ENCODE measurements at places on chromosomes 16 and 17. TPM values are rescaled to one million over a fixed set of nuclear protein-coding genes. Genes with fewer than 3 reads are reported as not detected.

The NUTF2 gene
- polyA plus RNA-seq: 173 TPM

The AGRP gene
- polyA plus RNA-seq: not detected

The TNP2 gene
- not detected for polyA plus RNA-seq

The NPIPB13 gene
- polyA plus RNA-seq: 0.92 TPM

The PRR35 gene
- polyA plus RNA-seq: not detected

The MYCBPAP gene
- 0.67 TPM for polyA plus RNA-seq

The RAB11FIP4 gene
- 0.02 TPM for polyA plus RNA-seq

The NLK gene
- 16.5 TPM for polyA plus RNA-seq

The USP6 gene
- not detected for polyA plus RNA-seq

The PNMT gene
- polyA plus RNA-seq: not detected

The MFSD6L gene
- not detected for polyA plus RNA-seq

The ANKRD40 gene
- polyA plus RNA-seq: 29.5 TPM

The AANAT gene
- not detected for polyA plus RNA-seq

The FBXW10B gene
- polyA plus RNA-seq: 1.3 TPM

The TBC1D28 gene
- polyA plus RNA-seq: not detected

DNA sequence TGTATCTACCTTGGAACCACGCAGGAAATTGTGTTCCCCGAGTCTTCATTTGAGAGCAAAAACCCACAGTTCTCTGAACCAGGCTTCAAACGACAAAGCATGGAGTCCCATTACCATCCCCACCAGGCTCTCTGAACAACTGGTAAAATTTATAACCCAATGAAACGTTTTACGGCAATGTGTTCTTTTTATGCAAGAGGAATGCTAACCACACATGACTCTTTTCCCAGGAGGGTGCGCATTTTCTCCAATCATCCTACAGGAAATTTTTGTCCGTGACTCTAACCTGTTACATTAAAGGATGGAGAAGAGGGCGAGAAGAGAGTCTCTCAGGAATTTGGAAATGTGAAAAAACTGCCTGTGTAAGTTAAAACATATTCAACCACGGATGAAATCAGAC lies 17.8 kb downstream of the STX8 start:
- no peak for DNase-seq

DNA sequence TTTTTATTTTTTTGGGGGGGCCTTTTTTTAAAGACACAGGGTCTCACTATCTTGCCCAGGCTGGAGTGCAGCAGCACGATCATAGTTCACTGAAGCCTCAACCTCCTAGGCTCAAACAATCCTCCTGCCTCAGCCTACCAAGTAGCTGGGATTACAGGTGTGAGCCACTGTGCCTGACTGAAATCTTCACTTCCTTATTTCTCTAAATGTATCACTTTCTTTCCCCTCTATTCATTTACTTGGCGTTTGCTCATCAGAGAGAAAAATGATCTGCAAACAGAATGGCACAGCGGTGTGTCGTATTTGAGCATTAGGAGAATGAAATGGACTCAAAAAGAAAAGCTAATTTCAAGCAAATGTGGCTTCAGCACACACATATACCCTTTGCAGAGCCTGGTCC lies 44.3 kb upstream of the CDH5 start:
- no peak for DNase-seq

GRCh38 chr17:50949989-50950877 lies 84.1 kb upstream of the TOB1 start:
- peak; percentile 71 for DNase-seq

GRCh38 chr17:4969047-4969550 lies 1.5 kb upstream of the SPAG7 start:
- peak; percentile 83 for DNase-seq

DNA sequence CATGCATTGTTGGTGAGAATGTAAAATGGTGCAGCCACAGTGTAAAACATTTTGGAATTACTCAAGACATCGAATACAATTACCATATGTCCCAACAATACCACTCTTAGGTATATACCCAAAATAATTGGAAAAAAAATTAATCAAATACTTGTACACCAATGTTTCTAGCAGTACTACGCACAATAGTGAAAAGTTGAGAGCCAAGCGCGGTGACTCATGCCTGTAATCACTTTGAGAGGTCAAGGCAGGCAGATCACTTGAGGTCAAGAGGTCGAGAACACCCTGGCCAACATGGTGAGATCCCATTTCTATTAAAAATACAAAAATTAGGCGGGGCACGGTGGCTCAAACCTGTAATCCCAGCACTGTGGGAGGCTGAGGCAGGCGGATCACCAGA lies 3.5 kb upstream of the MEIOC start:
- no peak for DNase-seq

DNA sequence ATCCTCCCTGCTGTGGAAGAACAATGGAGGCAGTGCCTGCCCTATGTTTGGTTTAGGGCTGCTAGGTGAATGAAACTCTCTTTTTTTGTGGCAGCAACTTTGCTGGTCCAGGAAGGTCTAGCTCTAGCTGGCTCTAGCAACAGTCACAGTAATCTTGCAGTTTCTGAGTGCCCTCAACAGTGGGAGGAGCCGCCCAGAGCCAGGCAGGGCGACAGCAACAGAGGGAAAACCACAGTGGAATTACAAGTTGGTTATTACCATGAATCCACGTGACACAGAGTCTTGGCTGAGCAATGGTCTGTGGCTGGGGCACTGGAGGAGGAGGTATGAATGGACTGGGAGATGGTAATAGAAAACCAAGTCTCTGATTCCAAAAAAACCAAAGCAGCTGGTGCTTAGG lies 10.3 kb downstream of the HSPB9 start:
- DNase-seq: peak; percentile 64

DNA sequence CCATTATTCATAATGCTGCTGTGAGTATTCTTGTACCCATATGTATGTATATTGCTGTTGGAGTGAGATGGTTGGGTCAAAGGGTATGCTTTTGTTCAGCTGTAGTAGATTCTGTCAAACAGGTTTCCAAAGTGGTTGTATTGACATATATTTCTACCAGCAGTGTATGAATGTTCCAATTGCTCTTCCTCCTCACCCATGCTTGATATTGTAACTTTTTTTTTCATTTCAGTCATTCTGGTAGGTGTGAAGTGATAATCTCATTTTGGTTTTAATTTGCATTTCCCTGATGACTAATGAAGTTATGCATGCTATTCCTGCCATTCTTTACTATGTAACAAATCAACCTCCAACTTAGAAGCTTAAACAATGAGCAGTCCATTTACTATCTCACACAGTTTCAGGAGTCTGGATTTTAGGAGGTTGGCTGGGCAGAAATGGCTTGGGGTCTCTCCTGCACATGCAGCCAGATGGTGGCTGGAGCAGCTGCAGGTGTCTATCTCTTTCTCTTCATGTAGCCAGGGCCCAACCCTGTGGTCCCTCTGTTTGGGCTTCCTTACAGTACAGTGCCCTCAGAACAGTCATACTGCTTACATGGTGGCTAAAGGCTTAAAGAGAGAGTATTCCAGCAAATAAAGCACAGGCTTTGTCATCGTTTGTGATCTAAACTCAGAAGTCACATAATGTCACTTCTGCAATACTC lies 21.2 kb downstream of the ERAL1 start:
- no peak for DNase-seq

DNA sequence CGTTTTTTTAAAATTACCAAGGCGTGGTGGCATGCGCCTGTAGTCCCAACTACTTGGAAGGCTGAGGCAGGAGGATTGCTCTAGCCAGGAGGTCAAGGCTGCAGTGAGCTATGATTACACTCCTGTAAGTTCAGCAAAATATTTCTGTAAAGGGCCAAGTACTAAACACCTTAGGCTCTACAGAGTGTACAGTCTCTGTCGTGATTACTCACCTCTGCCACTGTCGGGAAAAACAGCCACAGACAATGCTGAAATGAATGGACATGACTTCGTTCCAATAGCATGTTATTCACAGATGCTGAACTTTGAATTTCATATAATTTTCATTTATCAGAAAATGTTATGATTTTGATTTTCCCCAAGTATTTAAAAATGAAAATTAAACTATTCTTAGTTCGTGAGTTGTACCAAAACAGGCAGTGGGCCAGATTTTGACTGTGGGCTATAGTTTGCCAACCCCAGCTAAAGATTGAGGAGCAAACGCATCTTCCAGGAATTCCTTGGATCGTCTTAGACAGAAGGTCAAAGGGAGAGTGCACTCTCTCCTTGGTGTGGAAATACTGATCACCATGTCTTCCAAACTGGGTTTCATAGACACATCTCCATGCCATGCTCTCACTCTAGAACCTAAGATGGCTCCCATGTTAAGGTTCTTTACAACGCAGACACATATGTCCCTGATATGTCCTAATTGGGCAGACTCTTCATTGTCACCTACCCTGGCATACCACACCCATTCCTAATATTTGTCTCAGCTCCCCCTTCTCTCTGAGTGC lies 89.5 kb downstream of the MARF1 start:
- DNase-seq: no peak

GRCh38 chr16:5490499-5490898 lies 392.9 kb upstream of the EEF2KMT start:
- no peak for DNase-seq

DNA sequence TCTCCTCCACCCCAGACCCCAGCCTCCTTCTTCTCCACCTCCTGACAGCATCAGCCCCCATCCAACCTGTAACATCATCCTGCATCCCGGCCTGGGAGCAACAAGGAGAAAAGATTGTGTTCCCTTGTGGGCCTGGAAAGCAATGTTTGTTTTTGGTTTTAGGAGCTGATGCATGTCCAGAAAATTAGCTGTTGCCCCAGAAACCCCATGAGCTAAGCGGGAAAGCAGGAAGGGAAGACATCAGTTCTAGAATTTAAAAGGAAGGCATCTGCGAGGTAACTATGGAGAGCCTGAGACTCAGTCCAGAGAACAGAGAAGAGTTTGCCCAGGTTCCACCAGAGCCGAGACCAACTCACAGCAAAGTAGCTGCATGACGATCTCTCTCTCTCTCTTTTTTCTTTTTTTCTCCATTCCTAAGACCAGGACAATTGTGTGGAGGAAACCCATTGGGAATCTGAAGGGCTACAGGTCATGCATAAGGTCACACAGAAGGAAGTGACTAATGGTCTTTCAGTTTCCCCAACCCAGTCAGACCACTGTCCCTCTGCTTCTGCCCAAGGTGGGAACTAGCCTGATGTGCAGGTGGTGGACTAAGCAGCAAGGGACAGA lies 124.4 kb downstream of the SLC39A11 start:
- DNase-seq: no peak

- DNase-seq: peak; percentile 7
These were observed 62.1 kb downstream of the RMI2 start for GRCh38 chr16:11407047-11407982.

GRCh38 chr16:80720804-80721371 lies 83.5 kb downstream of the CDYL2 start:
- no peak for DNase-seq

DNA sequence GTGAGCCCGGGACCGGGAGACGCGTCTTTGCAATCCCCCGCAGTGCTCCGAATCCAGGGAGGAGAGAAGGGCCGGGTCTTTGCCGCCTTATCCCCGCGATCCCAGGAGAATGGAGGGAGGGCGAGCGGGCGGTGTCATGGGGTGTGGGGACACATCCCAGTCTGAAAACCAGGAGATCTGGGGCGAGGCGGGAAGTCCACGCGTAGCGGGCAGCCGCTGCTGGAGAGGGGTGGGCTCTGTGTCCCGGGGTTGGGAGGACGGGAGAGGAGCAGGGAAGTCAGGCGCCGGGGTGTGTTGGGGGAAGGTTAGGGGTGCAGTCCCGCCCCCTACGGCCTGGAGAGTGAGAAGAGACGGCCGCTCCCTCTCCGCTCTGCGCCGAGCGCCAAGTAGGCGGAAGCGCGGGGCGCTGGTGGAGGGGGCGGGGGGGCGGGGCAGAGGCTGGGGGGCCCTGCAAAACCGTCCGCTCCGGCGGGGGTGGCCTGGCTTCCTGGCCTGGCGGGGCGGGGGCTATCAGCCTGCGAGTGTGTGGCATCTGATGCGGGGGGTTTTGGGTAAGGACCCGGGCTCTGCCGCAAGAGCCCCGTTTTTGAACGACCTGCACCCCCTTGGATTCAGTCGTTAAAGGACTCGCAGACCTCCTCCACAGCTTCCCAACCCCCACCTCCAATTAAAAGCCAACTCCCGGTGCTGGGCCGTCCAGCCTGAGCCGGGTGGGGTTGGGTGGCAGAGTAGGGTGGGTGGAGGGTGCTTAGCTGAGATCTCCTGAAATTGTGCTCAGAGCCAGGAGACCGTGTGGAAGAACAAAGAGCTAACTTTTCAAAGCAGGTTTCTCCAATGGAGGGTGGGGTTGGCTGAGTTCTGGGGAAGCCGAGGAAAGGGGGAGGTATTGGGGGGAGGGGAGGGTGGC lies 654 bp downstream of the LASP1 start:
- no peak for DNase-seq

GRCh38 chr16:56728980-56729734 lies 772 bp upstream of the NUP93 start:
- no peak for DNase-seq

GRCh38 chr16:82580298-82580890 lies 46.4 kb upstream of the CDH13 start:
- no peak for DNase-seq

DNA sequence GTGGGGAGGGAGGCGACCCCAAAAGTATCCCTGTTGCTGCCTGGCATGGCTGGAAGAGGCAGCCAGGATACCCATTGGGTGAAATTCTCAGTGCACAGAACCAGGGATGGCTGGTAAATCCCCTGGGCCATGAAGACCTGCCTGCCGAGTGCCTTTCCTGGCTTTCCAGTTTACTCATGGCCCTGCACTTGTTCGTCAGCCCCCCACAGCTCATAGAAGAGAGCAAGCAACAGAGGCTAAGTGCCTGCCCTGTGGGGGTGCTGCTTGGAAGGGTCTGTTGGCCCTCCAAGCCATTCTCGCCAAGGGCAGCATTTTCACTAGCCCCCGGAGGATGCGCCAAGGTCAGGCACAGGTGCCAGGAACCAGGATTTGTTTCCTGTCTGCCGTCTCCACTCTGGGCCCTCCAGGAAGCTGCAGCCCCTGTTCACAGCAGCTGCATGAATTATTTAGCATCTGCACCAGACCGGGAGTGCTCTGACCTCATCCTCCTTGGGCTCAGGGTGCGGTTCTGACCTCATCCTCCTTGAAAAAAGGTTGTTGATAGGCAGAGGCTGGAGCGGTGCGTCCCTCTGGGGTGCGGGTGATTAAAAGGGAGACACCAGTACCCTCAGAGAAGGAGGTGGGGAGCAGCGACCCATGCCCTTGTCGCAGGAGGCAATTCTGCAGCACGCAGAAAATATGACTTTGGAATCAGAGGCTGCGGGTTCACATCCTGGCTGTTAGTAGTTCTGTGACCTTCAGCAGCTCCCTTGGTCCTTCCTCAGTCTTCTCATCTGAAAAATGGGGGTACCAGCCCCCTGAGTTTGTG lies 14.2 kb upstream of the CD300A start:
- DNase-seq: no peak

DNA sequence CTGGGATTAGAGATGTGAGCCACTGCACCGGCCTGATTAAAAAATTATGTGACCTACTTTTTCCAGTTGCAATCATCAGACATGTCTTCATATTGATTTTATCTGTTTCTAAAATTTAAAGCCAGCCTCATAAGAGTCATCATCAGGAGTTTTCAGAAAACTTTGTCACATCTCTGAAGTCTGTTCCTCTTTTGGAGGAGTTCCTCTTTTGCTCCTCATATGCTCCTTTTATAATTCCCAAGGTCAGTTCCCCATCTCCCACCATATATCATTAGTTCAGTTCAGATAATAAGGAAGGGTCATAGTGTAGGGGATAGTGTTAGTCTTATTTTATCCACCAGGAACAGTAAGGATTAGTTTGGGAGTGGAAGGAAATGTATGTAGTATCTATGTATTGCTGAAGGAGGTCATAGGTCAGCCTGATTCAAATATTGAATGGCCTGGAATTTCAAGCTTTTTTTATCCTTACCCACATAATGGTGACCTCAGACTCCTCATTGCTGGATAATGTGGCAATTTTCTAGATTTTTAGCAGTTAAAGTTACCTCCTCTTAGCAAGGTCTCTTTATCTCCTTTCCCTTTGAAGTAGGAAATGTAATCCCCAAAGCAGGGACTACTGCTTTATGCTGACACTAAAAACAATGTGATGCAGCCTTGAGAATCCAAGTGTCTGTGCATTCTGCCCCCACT lies 13.8 kb upstream of the DUSP14 start:
- DNase-seq: no peak
